ENCODE measurements at places on chromosomes 7 and 10.

- DNase-seq, result no peak
Observed at GRCh38 chr10:11144626-11145494, 127.2 kb downstream of the CELF2 start.

DNA sequence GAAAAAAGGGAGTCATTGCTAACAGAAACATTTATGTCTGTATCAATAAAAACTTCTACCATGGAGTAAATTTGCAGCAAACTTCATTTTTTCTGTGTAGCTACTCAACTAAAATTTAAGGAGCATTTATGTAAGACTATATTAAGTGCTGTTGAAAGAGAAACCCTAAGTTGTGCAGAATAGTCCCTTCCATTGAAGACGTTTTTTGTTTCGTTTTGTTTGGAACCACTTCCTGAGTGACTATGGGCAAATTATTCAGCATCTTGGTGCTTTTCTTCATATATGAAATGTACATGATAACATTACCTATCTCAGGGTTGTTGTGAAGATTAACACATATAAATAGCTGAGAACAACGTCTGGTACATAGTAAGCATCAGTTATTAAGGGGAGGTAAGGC, 24.3 kb downstream of the SEM1 start:
- DNase-seq, result no peak

DNA sequence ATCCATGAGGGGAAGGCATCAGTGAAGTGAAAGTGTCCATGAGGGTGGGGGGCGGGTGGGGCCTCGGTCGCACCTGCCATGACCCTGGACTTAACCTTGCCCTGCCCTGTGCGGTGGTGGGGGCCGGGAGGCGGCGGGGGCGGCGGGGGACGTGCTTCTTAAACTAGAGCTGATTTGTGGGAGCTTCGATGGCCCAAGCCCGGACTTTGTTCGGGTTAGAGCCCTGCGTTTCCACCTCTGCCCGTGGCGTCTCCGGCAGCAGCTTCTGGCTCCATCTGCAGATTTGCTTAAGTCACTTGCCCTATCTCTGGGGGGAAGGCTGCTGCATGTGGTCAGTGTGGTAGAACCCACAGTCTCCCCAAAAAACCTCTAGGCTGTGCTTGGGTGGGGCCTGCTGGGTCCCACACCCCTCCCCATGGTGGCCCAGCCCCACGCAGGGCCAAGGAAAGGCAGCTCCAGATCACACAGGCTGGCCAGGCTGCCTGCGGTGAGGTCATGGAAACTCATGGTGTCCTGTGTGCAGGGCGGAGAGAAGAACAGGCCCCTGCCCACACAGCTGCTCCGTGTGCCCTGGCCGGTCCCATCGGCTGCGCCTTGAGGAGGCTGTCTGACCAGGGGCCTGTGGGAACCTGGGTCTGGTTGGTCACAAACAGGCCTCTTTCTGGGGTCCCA, 93.2 kb downstream of the INPP5A start:
- DNase-seq, result no peak

GRCh38 chr7:107711301-107711700, 32.6 kb upstream of the CBLL1 start:
- no peak for DNase-seq

DNA sequence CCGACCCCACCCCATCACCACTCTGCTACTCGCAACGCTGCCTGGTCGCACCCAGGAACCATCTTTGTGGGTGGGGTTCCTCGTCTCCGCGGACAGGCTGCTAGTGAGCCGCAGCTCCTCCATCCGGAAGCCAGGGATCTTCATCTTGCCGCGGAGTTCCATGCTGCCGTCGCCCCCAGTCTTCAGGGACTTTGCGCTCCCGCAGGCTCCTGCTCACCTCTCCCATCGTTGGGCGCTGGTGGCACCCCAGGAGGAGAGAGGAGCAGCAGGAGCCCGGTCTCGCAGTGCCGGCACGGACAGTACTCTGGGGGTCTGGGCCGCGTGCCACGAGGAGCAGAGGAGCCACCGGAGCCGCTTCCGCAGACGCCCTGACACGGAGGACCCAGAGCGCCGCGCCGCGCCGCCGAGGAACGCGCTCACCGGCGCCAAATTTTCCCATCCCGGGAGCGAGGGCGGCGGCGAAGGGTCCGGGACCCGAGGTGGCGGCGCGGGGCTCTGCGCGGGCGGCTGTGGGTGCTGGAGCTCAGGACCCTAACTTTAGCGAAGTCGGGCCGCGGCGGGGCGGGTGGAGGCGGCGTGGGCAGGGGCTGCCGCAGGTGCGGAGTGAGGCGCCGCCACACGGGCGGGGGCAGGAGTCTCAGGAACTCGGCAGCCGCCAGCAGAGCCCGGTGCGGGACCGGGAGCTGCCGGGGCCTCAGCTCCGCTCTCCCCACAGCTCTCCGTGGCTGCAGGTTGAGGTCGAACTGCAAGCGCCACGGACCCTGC, 750.1 kb upstream of the SORCS1 start:
- DNase-seq, result no peak

DNA sequence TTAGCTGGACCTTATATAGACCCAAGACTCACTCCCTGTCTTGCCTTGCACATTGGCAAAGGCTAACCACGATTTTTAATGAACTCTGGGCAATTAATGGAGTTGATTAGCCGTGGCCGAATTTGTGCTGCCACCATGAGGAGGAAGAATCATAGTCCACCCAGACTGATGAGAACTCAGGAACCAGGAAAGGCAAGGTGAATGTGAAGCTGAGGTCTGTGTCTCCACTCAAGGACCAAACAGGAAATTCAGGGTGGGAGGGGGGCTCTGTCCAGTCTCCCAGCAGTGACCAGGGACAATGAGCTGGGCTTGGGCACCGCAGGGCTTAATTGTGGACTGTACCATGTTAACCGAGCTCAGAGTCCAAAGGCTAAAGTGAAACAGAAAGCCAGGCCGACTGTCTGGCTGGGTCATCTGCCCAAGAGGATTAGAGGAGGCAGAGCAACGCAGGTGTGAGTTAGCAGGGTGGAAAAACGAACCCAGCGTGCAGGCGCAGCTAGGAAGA, 127.0 kb upstream of the JCAD start:
- DNase-seq, result no peak

DNA sequence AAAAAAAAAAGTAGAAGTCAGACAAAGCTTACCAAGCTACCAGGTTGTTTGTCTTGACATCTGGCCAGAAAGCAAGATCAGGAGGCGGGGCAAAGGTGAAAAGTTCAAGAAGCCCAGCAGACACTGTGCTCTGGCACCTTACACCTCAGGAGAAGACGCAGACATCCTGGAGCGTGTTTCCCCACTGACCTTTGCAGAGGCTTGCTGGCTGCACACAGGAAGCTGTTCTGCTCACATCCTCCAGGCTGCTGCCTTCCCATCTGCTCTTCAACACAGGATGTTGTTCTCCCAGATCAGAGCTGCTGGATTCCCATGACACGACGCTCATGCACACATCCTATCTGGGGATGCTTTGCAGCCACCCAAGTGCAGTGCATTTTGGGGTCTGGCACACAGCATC, 174.4 kb upstream of the KIAA1217 start:
- no peak for DNase-seq

DNA sequence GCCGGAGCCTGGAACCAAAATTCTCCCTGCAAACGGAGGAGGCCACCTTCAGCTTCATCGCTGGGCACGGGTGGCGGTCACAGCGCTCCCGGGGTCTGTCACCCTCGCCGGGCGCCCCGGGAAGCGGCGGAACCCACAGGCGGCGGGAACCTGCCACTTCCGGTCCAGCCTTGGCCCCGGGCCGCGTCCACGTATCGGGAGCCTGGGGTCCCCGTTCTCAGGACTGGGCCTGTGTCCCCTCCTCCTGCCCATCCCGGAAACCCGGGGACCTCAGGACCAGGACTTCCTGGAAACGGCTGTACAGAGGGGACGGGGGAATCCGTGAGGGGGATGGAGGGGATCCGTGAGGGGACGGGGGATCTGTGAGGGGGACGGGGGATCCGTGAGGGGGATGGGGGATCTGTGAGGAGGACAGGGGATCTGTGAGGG, 25.4 kb downstream of the PDGFA start:
- DNase-seq, result peak; percentile 63

DNA sequence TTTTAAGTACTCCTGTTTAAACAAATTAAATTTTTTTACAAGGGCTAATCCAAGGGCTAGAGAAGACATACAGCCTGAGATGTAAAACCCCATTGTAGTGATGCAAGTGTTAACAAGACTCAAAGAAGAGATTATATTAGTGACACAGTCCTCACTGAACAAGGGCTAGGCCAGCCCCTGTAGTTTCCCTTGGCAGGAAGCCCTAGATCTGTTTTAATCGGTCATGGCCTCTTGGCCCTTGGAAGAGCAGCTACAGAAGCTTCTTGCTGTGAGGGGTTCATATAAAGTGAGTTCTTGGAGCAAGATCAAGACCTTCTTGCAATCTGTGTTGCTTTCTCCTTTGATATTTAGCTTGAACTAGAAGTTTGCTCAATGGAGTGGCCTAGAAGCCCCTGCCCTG, 1339.4 kb downstream of the XPNPEP1 start:
- DNase-seq, result no peak

DNA sequence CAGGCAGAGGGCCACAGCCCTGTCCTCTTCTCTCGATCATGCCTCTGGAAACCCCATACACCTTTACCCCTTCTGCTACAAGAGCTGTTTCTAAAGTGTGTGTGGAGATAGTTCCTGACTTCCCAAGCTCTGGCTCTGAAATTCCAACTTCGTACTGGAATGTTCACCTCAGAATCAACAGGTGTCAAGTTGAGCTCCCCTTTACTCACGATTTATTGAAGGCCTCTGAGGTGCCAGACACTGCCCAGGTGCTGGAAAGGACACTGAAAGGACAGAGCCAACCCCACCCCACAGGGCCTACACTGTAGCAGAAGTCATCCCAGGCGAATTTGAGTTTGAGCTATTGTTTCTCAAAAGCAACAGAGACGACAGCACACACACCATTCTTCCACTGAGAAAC, 209.9 kb upstream of the FRMD4A start:
- no peak for DNase-seq

DNA sequence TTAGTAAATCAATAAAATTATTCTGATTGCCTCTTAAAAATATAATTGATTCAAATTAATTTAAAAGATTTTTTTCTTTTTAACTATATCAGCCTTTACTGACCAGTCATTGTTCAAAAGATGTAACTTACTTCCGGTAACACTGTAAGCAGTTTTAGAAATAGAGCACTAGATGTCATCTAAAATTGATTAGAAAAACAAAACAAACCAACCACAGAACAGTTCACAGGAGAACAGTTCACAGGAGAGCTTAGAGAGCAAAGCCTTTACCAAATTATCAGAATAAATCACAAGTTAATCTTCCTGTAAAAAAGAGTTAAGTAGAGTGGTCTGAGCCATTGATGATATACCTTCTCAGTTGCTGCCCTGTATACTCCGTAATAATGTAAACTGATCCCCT, 133.3 kb upstream of the DGKB start:
- DNase-seq, result no peak

GRCh38 chr10:84890706-84891105, 562.3 kb downstream of the CCSER2 start:
- DNase-seq, result no peak

DNA sequence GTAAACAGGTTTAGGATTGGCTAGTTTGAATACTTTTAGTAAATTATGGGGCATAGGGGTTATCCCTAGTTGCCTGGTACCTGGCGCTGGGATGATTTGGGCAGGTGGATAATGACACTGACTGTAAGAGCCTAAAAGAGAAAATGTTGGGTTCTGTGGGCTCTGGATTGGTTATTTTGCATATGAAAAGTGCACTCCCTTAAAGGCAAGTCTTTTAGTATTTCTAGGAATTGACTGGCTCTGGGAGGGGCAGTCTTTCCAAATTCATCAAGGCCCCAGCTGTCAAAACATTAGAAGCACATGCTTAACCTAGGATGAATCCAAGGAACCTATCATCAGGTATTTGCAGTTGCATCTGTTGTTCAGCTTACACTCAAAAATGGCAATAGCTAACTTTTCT, 454.6 kb upstream of the SORCS1 start:
- no peak for DNase-seq

GRCh38 chr7:99040104-99040958, 103.6 kb downstream of the SMURF1 start:
- peak; percentile 81 for DNase-seq

DNA sequence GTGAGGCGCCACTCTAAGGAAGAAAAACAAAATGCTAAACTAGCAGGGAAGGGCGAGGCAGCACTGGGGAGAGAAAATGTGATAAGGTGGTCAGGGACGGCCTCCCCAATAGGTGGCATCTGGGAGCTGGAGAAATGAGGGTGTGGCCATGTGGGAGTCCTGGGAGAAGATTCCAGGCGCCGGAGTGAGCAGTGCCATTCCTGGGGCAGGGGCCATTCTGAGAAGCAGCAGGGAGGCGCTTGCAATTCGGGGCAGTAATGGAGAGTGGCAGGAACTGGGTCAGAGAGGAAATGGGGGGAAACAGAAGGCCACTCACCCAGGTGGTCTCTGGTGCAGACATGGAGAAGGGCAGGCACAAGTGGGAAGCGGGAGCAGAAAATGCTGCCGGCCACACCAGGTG, 61.8 kb upstream of the LRRC18 start:
- DNase-seq, result no peak

DNA sequence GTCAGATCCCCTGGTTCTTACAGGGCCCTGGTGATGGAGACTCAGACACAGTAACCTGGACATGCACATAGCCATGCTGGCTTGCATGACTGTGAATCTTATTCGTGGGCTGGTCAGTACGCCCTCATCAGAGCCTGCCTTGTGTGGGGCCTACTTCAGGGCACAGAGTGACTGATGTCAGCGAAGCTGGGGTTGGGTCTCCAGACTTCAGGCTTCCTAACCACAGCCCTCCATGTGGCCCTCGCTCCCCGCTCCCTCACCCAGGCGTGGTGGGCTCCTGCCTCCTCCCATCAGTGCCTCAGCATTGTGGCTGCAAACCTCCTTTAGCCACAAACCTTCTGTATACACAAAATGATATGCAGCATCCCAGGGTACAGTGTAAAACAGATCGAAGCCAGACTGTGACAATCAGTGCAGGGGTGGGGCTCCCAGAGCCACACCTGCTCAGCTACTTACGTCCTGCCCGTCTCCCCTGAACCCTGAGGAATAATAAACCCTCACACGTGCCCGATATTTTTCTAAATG, 7.1 kb upstream of the C10orf105 start:
- no peak for DNase-seq

GRCh38 chr10:71684356-71685173, 35.0 kb downstream of the C10orf105 start:
- DNase-seq, result peak; percentile 50

- DNase-seq, result no peak
Observed at GRCh38 chr10:89371079-89371478, 6.8 kb upstream of the IFIT1B start.

- DNase-seq, result no peak
Observed at GRCh38 chr10:98456043-98456570, 9.4 kb upstream of the HPS1 start.

DNA sequence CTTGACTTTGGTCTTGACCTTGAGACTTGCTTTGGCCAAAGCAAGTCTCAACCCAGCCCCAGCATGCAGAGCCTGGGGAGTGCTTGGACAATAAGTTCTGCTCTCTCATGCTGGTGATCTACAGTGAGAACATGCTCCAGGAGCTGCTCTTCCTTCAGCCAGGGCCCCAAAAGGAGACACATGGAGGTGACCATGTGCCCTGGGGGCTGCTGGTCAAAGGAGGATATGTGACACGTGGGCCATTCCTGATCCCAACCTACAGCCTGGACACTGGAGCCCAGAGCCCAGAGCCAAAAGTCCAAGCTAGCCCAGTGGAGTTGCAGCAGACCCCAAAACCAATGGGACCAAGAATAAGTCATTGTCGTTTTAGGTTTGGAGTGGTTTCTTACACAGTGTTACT, 78.2 kb upstream of the CHST15 start:
- no peak for DNase-seq

GRCh38 chr7:112573302-112574039, 92.7 kb downstream of the LSMEM1 start:
- DNase-seq, result no peak

- no peak for DNase-seq
Observed at GRCh38 chr7:69169386-69169785, 428.9 kb upstream of the AUTS2 start.
